ENCODE measurements at places on chromosomes 13 and 19.

- DNase-seq: no peak
Measured at GRCh38 chr13:49097374-49097773, 121.7 kb downstream of the FNDC3A start.

- no peak for DNase-seq
Measured at GRCh38 chr13:105220881-105221280, 1314.6 kb downstream of the EFNB2 start.

DNA sequence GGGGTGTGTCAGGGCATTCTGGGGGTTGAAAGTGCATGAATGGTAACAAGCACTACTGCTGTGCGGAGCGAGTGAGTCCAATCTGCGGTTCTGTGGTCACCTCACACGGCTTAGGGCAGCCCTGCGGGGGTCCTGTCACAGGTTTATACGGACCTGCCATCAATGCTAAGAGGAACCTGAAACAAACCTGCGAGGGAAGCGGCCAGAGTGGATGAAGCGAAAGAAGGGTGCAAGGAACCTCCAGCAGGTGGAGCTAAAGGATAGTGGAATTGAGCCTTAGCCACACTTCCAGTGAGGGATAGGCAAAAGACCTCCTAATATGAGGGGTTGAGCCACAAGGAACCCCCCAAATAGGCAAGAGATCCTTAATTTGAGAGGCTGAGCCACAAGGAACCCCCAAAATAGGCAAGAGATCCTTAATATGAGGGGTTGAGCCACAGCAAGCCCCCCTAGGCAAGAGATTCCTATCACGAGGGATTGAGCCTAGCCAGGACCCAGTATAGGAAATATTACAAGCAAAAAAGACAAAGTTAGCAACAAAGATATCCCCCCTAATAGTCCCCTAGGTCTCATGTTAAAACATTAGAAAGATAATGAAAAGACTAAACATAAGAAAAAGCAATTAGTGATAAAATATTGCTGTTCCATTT, 6.3 kb upstream of the ZNF69 start:
- DNase-seq: peak; percentile 51

DNA sequence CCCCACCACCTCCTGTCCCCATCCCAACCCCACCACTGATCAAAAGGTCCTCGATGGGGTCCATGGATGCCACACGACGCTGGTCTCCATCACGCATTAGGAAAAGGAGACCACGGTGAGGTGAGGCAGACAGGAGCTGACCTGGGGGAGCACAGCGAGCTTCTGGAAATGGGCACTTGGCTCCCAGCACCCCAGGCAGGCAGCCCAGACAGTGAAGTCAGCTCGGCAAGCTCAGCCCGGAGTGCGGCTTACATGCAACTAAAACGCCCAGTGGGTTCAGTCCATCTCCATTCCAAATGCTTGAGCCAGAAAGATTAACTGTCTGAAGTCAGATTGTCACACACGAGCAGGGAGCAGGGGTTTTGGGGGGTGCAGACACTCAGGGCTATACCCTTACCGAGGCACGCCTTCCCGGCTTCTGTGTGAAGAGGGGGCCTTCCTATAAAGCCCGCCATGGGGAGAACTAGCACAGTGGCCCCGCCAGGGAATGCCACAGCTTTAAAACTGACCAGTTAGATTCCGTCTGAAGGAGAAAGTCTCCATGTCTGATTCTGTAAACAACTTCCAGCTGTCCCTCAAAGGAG, 79.4 kb downstream of the SPACA7 start:
- no peak for DNase-seq

- no peak for DNase-seq
Measured at GRCh38 chr13:107960301-107960700, 255.0 kb downstream of the LIG4 start.
